ENCODE measurements at places on chromosomes 2 and 18. TPM values are rescaled to one million over a fixed set of nuclear protein-coding genes. Genes with fewer than 3 reads are reported as not detected.

DNA sequence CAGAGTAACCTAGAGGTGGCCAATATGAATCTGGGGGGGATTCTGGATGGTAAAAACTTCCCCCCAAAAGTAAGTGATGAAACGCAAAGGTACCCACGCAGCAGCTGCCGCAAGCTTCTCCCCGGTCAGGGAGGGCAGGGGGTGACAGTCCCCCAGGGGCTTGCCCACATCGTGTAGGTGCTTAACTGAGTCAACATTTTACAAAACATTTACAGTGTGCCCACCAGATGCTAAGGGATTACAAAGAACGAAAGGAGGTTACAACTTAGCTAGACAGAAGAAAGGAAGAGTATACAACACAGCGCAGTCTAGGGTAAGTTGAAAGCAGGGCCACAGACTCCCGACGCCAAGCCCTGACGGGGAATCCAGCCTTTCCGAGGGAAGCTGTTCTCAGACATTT is 45.6 kb downstream of the LPIN2 start:
- no peaks in the 10 kb centered on the region for H3K27me3 ChIP-seq
- no peak overlapping the region for H3K4me3 ChIP-seq
- DNase-seq, result no peak
- H3K4me1 ChIP-seq, result peaks cover 2% of the 10 kb centered on the region
- H3K27ac ChIP-seq, result no peak overlapping the region

- DNase-seq, result peak; percentile 84
- H3K4me1 ChIP-seq, result peaks cover 19% of the 10 kb centered on the region
- H3K36me3 ChIP-seq, result no peaks in the 10 kb centered on the region
- H3K4me3 ChIP-seq, result no peak overlapping the region
These were observed 17.7 kb upstream of the EN1 start for GRCh38 chr2:118865106-118865505.

DNA sequence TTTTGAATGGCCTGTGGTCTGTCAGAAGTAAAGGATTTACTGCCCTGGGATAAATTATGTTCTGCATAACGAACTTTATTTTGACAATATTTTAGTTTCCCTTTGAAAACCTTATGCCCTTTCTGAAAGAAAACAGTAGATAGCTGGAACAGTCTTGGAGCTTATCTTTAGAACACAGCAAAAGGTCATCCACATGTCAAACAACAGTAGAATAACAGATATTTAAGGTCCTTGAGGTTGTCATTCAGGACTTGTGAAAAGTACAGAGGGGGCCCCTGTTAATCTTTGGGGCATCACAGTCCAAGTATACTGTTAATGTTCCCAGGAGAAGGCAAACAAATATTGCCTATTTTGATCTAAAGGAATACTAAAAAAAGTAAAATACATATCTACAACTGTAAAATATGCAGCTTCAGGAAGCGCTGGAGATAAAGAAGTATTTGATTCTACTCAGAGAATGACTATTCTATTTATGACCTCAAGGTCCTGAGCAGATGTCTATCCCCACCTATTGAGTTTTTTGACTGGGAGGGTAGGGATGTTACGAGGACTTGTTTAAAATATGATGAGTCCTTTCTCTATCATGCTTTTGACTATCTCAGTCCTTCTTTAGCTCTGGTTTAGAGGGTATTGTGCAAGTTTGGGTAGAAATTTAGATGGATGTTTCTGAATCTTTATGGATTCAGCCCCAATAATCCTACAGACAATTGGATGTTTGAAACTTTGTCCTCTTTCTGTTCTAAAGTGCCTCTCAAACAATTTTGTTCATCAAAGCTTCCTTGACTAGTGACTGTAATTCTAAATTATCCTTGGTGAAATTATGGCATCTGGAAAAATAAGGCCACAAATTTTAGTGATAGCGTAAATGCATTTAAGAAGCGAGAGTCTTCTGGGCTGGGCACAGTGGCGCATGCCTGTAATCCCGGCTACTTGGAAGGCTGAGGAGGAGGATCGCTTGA is 25.1 kb upstream of the TMEM214 start:
- no peak for DNase-seq
- H3K36me3 ChIP-seq, result no peaks in the 10 kb centered on the region
- H3K4me1 ChIP-seq, result peaks cover 32% of the 10 kb centered on the region
- no peak overlapping the region for H3K27ac ChIP-seq
- no peaks in the 10 kb centered on the region for H3K27me3 ChIP-seq

GRCh38 chr2:40421631-40422297 is 30.1 kb downstream of the SLC8A1 start:
- no peak for DNase-seq
- no peak overlapping the region for H3K4me3 ChIP-seq
- H3K27me3 ChIP-seq, result no peaks in the 10 kb centered on the region
- no peak overlapping the region for H3K27ac ChIP-seq
- H3K4me1 ChIP-seq, result peaks cover 10% of the 10 kb centered on the region

DNA sequence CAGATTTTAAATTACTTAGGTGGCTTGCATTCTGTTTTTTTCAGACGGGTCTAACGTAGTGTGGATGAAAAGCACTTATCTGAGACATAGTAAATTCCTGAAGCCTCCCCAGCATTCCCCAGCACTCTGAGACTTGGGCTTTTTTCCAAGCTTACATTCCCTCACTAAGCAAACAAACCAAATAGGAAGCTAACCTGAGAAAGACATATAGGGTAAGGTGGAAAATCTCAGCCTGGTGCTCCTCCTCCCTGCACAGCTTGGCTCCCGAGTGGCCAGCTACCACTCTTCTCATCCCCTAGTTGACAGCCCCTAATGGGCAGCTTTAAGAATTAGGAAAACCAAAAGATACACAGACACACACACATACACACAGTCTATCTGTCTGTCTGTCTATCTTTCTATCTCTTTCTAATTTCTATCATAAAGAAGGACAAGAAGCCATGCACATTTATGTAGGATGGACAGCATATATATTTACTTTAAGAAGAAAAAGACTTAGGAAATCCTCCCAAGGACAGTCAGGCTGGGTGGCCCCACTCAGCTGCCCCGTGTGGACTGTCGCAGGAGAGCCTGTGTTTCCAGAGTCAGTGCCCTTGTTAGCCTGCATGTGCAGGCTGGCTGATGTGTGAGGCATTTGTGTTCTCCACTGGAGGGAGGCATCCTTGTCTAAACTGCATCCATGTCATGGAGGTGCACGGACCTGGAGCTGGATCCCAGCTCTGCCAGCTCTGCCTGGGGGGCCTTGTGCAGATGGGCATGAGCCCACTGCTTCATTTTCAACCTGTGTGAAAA is 8.2 kb downstream of the CNNM3 start:
- H3K27me3 ChIP-seq, result no peaks in the 10 kb centered on the region
- no peaks in the 10 kb centered on the region for H3K4me1 ChIP-seq
- H3K36me3 ChIP-seq, result no peaks in the 10 kb centered on the region
- H3K4me3 ChIP-seq, result no peak overlapping the region

The ACYP2 gene
- 41.6 TPM for polyA plus RNA-seq

DNA sequence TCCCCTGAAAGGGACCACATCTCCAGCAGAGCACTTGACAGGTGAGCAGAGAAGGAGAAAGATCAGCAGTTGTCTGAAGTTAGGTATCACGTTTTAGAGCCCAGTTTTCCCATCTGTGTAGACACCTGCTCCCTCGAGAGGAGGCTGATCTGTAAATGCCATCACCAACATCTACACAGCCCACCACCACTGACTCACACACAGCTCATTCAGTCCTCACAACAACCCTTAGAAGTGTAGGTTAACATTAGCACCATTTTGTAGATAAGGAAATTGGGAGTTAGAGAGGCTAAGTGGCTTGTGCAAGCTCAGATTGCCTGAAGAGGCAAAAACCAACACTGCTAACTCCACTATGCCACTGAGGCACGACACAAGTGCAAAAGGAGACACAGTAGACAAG is 37.2 kb upstream of the STAT1 start:
- DNase-seq, result peak; percentile 52
- H3K4me1 ChIP-seq, result peaks cover 57% of the 10 kb centered on the region
- H3K27me3 ChIP-seq, result no peaks in the 10 kb centered on the region
- H3K27ac ChIP-seq, result peak overlapping the region; percentile 95
- H3K36me3 ChIP-seq, result no peaks in the 10 kb centered on the region
- peak overlapping the region; percentile 33 for H3K4me3 ChIP-seq

The ARHGAP28 gene
- 0.20 TPM for polyA plus RNA-seq

- no peak overlapping the region for H3K4me3 ChIP-seq
- H3K27me3 ChIP-seq, result no peaks in the 10 kb centered on the region
- H3K4me1 ChIP-seq, result peaks cover 7% of the 10 kb centered on the region
These were observed 76.2 kb upstream of the EFEMP1 start for GRCh38 chr2:55999790-56000189.

The METTL8 gene
- 27.2 TPM for polyA plus RNA-seq

DNA sequence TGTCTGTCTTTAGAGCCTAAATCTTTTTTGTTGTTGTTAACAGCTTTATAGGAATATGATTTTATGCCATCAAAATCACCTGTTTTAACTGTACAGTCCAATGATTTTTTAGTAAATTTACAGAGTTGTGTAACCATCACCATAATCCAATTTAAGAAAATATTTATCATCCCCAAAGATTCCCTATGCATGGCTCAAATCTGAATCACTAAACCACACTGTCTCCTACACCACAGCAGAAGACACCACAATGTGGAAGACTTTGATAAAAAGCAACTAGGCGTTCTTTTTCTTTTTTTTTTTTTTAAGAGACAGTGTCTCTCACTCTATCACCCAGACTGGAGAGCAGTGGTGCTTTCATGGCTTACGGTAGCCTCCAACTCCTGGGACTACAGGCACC is 99.6 kb downstream of the TXNL1 start:
- H3K4me3 ChIP-seq, result no peak overlapping the region
- no peaks in the 10 kb centered on the region for H3K36me3 ChIP-seq
- H3K4me1 ChIP-seq, result peaks cover 10% of the 10 kb centered on the region
- DNase-seq, result peak; percentile 78
- peaks cover 10% of the 10 kb centered on the region for H3K27me3 ChIP-seq

The ST8SIA3 gene
- not detected for polyA plus RNA-seq

DNA sequence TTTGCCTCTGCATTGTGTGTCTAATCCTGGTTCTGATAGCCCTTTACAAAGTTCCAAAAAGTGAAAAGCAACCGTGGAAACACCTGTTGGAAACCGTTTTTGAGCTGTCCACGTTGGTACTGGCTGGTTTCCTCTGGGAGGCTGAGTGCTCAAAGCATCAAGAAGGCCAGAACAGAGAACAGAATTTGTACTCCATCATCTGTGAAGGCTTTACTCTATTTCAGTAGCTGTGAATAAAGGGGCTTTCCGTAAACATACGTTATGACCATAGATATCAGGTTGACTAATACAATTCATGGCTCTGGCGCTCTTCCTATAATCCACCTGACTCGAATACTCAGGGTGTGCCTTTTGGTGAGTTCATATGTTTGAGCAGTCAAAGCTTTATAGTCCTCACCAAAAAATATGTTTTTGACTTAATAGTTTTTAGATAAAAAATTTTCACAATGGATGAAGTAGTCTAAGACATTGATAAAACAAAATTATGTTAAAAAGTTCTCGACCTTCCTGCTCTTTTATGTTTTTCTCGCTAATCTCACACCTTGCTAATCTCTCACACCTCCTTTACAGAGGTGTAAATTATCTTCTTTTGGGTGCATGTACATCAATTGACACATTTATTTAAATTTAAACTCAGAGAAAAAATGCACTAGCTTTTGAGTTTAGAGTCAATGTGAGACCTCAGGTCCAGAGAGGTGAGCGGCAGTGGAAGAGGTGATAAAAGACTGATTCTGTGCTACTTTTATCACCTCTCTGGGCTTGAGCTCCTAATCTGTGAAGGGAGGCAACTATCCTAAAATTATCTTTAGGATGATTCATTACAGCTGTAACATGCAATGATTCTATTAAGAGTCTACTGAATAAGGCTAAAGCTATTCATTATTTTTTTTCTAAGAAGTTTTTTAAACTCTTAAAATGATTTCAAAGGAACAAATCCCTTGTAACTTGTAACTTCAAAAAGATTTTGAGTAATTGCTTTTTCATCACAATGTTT is 65.3 kb downstream of the CXCR4 start:
- H3K27me3 ChIP-seq, result no peaks in the 10 kb centered on the region
- H3K4me3 ChIP-seq, result no peak overlapping the region
- no peak overlapping the region for H3K27ac ChIP-seq
- no peaks in the 10 kb centered on the region for H3K4me1 ChIP-seq

The RAB6D gene
- 0.15 TPM for polyA plus RNA-seq

DNA sequence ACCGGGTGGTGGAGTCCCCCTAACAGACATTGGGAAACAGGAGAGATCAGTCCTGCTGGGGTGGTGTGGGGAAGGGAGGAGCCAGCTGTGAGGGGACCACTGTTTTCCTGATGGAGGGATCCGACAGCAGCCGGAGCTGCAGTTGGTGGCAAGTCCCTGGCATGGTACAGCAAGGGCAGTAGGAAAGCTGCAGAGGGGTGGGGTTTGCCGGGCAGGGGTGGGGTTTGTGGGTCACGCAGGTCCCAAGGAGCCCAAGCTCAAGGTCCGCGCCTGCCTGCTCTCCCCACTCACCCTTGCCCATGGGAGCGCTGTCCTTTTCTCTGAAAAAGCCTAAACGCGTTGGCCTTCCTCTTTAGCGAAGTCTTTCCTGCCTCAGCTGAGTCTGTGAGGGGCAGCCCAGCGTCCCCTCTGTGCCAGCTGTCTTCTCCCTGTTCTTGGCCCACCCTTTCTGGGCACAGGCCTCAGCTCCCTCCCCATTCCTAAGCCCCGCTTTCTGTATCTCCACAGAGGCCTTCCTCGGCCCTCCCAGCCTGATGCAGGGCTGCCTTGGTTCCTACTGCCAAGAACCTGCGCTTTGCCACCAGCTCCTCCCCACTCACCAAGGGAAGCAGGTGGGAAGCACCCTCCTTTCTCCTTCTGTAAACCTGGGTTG is 29.3 kb upstream of the INHBB start:
- no peaks in the 10 kb centered on the region for H3K36me3 ChIP-seq
- H3K27ac ChIP-seq, result no peak overlapping the region
- H3K27me3 ChIP-seq, result no peaks in the 10 kb centered on the region
- no peak for DNase-seq
- no peak overlapping the region for H3K4me3 ChIP-seq

The SMYD1 gene
- 0.09 TPM for polyA plus RNA-seq

The ZDBF2 gene
- 2.5 TPM for polyA plus RNA-seq

The TRIM54 gene
- not detected for polyA plus RNA-seq

DNA sequence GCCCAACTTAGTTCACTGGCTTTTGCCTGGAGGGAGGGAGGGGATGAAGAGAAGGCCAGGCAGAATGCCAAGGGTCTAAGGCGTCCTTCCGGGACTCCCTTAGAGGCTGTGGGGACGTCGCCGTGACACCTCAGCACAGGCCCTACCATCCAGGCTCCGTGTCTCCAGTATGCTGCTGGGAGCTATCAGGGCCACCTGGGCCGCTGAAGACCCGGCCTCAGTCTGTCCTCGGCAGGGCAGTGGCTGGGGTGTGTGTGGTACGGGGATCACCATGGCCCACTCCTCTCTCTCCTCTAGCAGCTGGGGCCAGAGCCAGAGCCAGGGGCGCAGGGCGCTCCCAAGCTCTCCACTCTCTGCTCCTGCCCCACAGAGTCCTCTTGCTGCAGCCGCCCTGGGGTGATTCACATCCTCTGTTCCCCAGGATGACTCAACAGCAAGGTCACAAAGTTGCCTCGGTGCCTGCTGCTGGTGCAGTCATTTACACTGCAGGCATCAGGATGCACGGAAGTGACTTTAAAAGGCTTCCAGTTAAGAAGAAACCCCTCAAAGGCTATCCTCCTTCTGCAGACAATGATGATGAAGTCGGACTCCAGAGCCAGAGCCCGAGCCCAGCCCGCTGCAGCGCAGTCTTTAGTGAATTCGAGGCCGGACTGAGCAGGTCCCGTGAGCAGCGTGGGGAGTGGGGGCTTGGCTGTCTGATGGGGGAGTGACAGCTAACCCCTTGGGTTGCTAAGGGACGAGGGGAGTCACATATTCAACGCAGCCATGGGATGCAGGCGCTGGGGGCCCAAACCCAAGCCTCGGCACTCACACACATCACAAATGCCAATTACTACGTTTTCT is 31.9 kb downstream of the SNORC start:
- DNase-seq, result peak; percentile 96
- no peak overlapping the region for H3K4me3 ChIP-seq
- peak overlapping the region; percentile 20 for H3K27ac ChIP-seq
- no peaks in the 10 kb centered on the region for H3K27me3 ChIP-seq
- H3K36me3 ChIP-seq, result no peaks in the 10 kb centered on the region

All from GM23248 (cell line).